ENCODE measurements at places on chromosomes 12 and 14.

- no peak for DNase-seq
Measured at GRCh38 chr12:123805173-123805572, 43.1 kb downstream of the DNAH10 start.

- DNase-seq, result peak; percentile 54
Measured at GRCh38 chr12:6363330-6364043, 11.9 kb downstream of the SCNN1A start.

GRCh38 chr12:93994721-93995120 lies 153.7 kb upstream of the PLXNC1 start:
- no peak for DNase-seq

DNA sequence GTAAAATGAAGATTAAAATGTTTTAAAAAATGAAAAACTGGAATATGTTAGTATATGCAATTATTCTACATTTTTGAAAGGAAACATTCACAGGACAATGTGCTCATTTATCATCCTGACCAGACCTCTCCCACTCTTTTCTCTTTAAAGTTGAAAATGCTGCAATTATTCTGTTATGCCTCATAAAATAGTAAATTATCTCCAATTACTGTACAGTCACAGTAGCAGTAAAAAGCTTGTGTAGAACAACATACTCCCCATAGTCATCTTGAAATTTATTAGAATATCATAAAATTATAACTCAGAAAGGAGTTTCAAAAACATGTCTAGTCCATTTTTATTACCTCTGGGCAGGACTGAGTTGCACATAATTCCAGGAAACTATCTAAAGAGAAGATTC lies 250.3 kb downstream of the SYT1 start:
- no peak for DNase-seq

DNA sequence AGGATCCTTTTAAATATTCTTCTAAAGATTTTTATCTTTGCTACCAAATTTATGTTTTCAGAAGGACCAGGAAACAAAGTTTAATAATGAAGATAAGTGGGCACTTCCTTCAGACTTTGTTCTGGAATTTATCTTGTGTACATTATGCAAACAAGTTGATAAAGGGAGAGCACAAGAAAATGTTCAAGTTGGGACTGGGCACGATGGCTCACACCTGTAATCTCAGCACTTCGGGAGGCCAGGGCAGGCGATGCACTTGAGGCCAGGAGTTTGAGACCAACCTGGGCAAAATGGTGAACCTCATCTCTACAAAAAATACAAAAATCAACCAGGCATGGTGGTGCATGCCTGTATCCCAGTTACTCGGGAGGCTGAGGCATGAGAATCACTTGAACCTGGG lies 4.6 kb downstream of the PLBD1 start:
- DNase-seq, result no peak

DNA sequence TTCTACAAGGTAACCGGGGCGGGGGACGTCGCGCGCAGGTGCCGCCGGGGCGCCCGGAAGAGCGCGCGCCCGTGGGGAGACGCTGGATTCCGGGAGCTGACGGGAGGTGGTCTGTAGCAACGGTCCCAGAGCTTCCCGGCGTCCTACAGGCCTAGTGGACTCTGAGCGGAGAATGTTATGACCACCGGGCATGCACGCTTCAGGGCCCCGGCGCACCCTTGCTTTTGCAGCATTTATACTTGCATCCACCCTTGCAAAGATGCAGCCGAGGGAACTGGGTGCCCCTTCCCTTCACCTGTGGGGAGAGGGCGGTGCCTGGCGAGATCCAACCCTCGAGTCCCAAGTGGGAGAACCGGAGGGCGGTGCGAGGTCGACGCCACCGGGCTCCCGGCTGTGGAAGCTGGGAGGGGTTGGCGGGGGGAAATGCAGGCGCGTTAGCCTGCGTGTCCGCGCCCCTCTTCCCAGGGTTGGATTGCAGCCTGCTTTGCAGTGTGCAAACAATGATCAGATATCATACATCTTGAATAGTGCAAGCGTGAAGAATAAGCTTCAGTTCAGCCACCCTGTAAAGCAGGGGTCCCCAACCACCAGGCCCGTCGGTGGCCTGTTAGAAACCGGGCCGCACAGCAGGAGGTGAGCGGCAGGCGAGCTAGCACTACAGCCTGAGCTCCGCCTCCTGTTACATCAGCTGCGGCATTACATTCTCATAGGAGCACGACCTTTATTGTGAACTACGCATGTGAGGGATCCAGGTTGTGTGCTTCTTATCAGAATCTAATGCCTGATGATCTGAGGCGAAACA lies 576 bp downstream of the ERP29 start:
- peak; percentile 78 for DNase-seq

GRCh38 chr12:105555556-105556295 lies 225.2 kb downstream of the C12orf75 start:
- DNase-seq, result no peak

- DNase-seq, result no peak
Measured at GRCh38 chr14:92679246-92679645, 69.2 kb downstream of the LGMN start.

- peak; percentile 33 for DNase-seq
Measured at GRCh38 chr12:6540181-6540877, 6.0 kb downstream of the GAPDH start.

DNA sequence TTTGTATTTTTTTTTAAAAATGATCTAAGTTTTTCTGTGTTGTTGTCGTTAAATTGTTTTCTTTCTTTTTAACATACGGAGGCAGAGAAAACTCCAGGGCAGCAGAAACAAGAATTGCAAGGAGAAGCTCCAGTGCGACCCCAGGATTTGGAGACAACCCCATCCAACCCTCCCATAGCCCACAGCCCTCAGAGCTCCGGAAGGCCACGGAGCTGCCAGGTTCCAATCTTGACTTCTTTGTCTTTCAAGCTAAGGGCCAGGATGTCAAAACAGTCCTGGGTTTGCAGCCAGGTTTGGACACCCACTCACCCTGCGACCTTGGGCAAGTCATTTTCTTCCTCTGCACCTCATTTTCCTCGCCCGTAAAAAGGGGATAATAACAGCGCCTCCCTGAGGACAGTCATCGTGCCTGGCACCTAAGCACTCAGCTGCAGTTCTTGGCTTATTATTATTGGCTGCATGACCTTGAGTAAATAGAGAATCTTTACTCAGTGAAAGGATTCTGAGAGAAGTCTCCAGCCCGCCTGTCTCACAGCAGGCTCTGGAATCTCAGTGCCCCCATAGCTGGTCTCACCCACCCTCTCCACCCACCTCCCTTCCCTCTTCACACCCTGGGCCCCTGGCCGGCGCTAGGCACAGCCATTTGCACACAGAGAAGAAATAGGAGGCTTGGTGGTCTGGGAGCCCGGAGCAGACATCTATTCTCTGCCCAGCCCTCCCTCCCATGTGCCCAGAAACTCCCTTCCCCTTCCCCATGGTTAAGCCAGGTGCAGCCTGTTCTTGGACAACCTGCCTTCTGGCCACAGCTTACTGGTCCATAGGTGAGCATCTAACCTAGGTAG lies 79.4 kb upstream of the BCL11B start:
- no peak for DNase-seq

DNA sequence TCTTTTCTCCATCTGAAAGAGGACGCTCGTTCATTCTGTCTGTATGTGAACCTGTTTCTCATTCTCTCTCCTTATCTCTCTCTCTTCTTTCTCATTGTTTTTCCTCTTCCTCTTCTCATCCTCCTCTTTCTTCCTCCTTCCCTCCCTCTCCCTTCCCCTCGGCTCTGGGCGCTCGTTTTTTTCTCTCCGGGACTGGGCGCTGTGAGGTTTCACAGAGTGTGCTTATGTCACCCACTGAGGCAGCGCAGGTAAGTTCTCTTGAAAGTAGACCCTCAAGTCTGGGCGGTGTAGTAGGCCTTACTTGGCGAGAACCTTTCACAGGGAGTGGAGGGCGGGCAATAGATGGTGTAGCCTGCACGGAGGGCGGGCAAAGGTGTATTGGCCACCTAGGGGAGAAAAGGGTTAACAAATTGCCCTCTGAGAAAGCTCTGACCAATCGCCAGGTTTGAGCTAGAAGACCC lies 4.5 kb upstream of the SIX1 start:
- DNase-seq, result no peak

- DNase-seq, result peak; percentile 20
Measured at GRCh38 chr12:93979189-93979588, 169.2 kb upstream of the PLXNC1 start.

Measured in CD4-positive, alpha-beta memory T cell (primary cell).